Stimulated activated CD4-positive, alpha-beta T cell treated with anti-CD3 and anti-CD28 coated beads, Interleukin-4, amount 100 ng/mL, for 4 hours (primary cell): ENCODE measurements at places on chromosomes 4 and X.

- no peak for DNase-seq
Observed at GRCh38 chrX:21781525-21781924, 23.6 kb upstream of the SMPX start.

DNA sequence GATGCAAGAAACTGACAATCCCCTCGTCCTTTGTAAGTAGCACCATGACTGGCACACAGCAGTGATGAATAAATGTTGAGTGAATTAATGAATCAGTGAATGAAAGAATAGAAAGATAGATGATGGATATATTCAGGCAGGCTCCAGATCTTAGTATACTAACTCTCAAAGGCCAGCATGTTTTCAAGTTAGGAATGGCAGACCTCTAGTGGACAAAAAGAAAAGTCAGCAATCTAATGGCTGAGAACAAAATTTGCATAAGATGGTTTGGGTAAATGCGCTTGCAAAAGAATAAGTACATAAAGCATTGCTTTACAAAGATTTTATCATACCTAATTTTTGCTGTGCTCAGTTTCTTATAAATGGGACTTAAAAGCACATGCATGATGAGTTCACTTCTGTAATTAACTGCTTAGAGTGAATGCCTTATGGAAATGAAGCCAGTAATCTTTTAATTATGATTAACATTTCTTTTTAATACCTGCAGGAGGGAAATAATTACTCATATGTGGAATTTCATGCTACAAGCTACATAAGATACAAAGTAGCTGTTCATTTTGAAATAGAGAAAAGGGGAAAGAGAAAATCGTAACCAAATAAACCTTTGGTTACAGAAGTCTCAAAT is 126.9 kb upstream of the GPRIN3 start:
- DNase-seq, result no peak

- DNase-seq, result no peak
Observed at GRCh38 chr4:116357758-116358157, 727.6 kb downstream of the TRAM1L1 start.

DNA sequence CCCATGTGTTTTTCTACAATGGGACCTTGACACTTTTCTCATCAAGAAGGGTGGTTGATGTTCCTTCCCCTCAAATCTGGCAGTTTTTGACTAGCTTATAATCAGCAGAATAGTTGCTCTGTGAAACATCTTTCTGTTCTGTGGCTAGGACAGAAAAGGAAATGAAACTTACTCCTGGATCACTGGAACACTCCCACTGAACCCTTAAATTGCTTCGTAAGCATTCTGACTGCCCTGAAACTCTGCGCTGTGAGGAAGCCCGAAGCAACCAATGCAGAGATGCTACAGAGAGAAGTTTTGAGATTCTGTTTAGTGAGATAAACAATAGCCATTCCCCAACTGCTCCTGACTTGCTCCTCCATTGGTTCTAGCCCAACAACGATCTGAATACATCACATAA is 602.2 kb downstream of the CENPC start:
- no peak for DNase-seq

DNA sequence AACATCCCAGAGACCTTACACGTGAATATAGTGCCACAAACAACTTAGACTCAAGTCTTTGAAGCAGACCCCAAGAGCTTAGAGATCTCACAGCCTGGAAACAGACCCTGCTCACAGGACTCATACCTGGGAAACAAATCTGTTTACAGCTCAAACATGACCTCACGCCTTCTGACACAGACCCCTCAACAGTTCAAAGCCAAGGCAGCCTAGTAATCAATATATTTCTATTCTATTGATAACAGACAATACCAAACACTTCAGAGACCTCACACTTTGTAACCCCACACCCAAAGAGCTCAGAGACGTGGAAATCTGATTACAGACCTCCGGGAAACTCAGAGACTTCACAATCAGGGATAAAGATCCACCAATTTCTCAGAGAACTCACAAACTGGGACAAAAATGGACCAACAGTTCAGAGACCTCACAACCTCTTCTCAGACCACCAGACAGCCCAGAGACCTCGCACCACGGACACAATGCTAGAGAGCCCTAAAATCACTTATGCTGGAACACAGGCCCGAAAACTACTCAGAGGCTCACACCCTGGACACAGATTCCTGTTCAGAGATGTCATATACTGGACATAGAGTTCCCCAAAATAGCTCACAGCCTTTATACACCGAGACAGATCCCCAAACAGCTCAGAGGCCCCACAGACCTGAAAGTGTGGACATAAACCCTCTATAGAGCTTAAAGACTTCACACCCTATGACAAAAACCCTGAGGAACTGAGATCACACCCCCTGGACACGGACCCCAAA is 14.8 kb downstream of the SUV39H1 start:
- no peak for DNase-seq

DNA sequence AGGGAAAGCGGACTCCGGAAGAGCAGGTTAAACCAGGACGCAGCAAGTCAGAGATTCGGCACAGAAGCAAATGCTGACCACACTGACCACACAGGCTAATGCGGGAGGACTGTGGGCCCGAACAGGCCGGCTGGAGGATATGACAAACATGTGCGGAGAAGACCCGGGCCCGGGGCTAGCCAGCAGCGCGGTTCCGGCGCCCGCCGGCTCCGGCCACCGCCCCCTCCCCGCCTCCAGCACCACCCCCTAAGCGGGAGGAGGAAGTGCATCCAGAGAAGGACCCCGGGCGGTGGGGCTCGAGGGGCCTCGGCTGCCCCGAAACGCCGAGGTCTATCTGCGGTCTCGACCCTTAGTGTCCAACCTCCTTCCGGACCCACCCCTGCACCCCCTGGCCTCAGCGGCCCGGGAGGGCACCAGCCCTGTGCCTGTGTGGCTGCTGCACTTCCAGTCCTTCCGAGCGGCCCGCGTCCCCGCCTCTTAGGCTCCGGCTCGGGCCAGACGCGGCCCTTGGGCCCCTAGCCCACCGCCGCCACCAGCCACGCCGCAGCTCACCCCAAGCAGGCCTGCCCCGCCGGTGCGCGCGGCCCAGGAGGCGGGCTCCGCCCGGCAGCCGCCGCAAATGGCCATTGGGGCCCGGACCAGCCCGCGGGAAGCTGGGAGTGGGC is 2.1 kb downstream of the ELOVL6 start:
- peak; percentile 36 for DNase-seq

DNA sequence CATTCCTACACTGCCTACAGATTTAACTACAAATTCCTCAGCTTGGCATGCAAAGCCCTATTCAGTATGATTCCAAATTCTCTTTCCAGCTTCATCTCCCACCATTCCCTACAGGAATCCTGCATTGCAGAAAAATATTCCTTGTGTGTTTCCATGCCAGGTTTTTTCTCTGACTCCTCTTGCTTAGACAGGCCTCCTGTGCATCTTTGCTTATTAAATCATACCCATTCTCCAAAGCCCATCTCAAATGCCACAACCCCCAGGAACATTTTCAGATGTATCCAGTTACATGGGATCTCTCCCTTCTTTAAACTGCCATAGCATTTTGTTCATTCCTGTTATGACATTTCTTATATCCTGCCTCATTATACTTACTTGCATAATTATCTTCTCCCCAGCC is 106.4 kb upstream of the GRIA3 start:
- no peak for DNase-seq
